ENCODE measurements at places on chromosomes 5 and 9.
A peak's percentile ranks its signal among the peaks of the same experiment; 100 is the strongest.

DNA sequence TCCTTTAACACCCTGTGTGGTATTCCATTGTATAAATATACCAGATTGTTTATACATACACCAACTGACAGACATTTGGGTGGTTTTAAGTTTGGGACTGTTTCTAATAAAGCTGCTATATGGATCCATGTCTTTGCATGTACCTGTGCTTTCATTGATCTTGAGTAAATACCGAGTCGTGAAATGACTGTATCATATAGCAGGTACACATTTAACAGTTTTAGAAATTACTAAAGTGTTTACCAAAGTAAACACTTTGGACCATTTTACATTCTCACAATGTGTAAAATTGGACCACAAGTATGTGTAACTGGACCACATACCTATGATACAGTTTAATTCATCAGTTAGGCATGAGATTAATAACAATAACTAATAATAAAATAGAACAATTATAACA, 175.2 kb downstream of the FBXL17 start:
- DNase-seq = no peak

GRCh38 chr9:114919611-114920010, 10.8 kb downstream of the TNFSF8 start:
- peak; percentile 41 for DNase-seq

DNA sequence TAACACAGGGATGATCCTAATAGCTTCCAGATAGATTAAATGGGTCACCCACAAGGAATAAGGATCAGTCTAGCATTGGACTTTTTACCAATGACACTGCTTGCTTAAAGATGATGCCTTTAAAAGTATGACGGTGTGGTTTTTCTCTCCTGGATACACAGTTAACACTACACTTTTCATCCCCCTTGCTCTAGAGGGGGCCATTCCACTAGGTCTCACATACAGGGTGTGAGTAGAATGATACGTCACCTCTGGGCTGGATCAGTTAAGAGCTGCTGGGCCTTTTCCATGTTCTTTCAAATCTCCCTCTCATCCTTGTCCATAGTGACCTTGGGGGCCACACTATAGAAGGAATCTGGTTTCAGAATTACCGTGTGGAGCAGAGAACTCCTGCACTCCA, 140.6 kb downstream of the FSTL4 start:
- no peak for DNase-seq

DNA sequence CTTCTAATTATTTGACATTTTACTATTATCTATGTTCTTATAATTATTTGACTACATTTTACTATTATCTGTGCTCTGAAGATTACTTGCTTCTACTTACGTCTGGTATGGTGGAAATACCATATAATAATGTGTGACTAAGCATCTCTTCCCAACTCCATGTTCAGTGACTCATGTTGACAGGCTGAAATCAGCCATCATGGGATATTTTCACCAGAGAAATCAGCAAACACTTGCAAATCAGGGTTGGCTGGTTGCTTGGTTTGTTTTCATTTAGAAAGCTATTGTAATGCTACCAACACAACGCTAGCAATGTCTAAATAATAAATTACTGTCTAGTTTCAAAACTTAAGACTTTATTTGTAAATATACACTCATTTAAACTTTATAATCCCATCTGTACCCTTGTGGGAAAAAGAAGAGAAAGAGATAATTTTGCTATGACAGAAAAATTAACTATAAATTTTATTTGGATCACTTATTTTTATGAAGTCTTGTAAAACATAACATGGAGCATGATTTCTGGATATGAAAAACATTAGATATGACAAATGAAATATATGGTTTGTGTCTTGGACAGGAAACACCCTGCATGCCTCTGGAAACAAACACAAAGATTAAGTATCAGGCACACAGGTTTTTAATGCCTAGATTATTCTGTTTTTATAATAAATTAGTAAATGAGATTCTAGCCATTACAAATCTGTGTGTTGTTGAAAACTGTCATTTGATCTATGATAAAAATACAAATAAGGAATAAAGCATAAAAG, 337.6 kb downstream of the BNC2 start:
- DNase-seq = no peak

GRCh38 chr5:73180566-73180965, 7.6 kb downstream of the TMEM174 start:
- no peak for DNase-seq

DNA sequence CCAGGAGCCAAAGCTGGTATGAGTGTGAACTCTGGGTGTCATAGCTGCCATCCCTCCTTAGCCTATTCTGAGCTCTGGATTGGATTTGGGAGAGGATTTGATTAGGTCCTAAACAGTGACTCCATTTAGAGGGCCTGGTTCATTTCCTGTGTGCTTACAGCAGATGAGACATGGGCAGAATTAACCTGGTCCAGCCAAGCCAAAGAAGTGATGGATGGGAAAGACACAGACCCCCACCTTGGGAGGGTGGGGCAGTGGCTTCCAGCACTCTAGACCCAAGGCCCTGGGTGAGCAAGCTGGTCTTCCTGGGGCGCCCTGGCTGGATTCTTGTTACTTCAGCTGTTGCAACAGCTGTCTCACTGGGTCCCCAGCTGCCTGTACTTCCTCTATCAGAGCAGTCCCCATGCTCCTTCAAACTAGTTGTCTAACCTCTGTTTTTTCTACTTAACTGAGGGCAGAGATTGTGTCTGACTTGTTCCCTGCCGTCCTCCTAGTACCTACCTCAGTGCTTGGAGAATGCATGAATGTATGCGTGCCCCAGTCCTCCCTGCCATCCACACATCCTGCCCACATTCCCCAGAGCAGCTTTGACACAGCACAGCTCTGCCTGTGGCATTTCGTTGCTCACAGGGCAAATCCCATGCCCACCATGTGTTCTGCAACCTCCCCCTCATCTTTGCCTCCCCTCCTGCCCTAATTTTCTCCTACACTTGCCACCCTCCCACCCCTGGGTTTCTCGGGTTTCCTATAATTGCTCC, 115.9 kb downstream of the RGS3 start:
- DNase-seq = peak; percentile 40

GRCh38 chr9:18195223-18195622, 278.7 kb upstream of the ADAMTSL1 start:
- DNase-seq = no peak

GRCh38 chr9:113989714-113990569, 88.2 kb downstream of the AMBP start:
- no peak for DNase-seq

- DNase-seq = no peak
Measured at GRCh38 chr5:146466521-146467349, 19.6 kb downstream of the TCERG1 start.

GRCh38 chr5:15601853-15602252, 101.9 kb downstream of the FBXL7 start:
- DNase-seq = no peak

DNA sequence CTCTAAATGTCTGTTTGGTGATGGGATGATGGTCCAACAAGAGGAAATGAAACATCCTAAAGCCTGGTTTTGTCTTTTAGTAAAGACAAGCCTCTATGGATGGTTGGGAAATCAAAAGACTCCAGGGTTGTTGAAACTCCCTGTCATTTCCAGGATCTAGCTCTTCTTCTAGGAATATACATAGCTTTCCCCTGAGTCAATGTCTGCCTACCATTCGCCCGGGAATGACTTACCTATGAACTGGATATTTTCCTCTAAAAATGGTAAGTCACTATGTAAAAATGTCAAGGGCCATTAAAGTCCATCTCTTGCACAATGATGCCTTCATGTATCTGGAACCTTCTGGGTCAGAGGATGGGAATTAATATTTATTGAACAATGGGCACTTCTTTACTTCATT, 11.1 kb upstream of the KIF12 start:
- no peak for DNase-seq

- no peak for DNase-seq
Measured at GRCh38 chr9:35797311-35798109, 6.1 kb downstream of the NPR2 start.

GRCh38 chr5:97142521-97143254, at the start of gene LIX1:
LIX1 (minus strand) TSS chr5:97142611; CDS start chr5:97142576, 35 bp downstream.
- peak; percentile 44 for DNase-seq

DNA sequence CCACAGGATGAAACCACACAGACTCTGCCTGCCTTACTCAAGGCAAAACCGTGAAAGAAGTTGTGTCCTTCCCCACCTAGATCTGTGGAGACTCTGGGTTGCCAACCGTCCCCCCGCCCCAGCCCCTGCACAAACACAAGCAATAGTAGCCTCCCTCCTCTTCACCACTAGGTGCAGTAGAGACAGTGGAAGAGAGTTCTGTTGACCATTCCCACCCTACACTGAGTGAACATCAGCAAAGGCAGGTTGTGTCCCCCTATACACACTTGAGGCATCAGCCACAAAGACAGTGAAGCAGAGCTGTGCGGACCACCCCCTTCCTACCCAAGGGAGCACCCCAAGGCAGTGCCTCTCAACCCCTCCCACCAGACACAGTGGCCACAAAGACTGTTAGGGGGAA, 223.7 kb upstream of the NFIL3 start:
- no peak for DNase-seq

DNA sequence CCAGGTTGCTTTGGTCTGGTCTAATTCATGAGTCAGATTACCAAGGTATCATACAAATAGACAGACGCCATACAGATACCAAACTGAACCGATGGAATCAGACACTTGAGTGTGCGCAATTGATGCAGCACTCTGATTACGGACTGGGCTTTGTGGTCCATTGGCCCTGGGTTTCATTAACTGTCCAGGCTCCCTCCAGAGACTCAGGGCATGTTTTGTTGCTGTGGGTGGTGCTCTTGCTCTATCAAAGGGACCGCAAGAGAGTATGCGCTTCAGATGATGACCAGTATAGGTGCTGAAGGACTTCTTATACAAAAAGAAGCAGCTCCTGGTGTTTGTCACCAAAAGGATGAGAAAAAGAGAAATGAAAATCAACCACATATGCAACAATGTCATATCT, 36.9 kb upstream of the ANKRD55 start:
- DNase-seq = no peak

- no peak for DNase-seq
Measured at GRCh38 chr5:131378721-131379541, 115.1 kb downstream of the CDC42SE2 start.

- no peak for DNase-seq
Measured at GRCh38 chr5:162289489-162289888, 221.9 kb downstream of the GABRG2 start.

DNA sequence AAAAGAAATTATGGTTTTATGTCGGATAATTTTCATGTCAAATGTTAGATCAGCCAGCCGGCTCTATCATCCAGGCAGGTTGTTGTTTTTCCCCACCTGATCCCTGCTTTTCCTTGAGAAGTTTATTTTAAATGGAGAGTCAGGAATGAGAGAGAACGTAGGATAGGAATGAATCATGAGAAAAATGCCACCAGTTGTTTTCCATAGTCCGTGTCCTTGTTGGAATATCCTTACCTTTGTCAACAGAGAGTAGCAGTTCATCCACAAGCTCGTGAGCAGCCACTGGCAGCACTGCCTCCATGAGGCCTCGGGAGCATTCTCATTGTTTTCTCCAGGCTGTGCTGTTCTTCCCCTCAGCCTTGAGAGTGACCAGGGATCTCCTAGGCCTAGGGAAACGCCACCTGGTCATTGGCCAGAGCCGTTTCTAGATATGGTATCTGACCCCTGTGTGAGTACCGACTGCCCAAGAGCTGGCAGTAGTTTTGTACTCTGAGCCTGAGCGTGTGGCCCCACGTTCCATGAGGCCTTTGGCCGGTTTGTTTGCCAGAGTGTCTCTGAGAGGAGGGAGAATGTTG, 293.3 kb downstream of the FANCC start:
- DNase-seq = no peak

DNA sequence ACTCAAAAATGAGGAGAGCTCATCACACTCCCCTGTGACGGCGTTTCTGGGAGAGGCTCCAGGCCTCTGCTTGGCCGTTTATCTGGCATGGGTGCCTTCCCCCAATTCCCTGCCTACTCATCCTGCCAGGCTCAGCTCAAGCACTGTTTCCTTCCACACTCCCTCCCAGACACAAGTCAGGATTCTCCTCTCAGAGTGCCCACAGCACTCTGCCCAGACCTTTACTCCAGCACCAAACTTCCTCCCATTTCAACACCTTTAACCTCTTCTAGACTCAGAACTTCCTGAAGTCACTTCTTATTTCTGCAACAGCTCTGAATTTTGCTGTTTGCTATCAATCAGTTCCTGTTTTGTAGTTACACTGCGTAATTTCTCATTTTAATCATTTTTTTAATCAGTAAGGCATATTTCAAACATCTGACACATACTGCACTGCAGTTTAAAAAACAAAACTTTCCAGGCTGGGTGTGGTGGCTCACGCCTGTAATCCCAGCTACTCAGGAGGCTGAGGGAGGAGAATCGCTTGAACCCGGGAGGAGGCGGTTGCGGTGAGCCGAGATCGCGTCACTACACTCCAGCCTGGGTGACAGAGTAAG, 16.0 kb downstream of the TRMO start:
- no peak for DNase-seq

- no peak for DNase-seq
Measured at GRCh38 chr5:38853753-38854470, 8.1 kb downstream of the OSMR start.

GRCh38 chr9:131731237-131731636, 8.6 kb downstream of the RAPGEF1 start:
- no peak for DNase-seq

- no peak for DNase-seq
Measured at GRCh38 chr9:84781931-84782866, 112.7 kb downstream of the NTRK2 start.

- DNase-seq = peak; percentile 96
Measured at GRCh38 chr5:124806373-124807077, 60.1 kb upstream of the ZNF608 start.

DNA sequence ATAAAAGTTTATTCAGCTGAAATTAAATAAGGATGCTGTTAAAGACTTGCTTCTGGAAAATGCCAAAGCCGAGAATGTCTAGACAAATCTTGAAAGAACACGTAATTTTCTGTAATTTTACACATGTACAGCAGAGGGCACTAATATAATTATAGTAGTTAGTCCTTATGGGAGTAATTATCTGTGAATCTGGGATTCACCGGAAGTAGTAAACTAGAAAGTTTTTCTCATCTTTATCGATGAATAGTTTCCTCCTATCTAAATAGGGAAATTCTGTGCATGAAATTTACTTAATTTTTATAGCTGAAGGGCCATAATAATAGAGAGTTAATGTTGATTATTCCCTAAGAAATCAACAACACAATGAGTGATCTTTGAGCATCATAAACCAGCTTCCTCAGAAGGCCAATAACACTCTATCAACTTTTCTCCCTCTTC, 18.4 kb upstream of the CNTLN start:
- DNase-seq = peak; percentile 14

GRCh38 chr5:40909264-40909663, at the start of gene C7:
C7 (plus strand) TSS chr5:40909497; CDS start chr5:40909611, 114 bp downstream.
- DNase-seq = no peak

GRCh38 chr9:98908897-98909634, 34.6 kb upstream of the COL15A1 start:
- no peak for DNase-seq

DNA sequence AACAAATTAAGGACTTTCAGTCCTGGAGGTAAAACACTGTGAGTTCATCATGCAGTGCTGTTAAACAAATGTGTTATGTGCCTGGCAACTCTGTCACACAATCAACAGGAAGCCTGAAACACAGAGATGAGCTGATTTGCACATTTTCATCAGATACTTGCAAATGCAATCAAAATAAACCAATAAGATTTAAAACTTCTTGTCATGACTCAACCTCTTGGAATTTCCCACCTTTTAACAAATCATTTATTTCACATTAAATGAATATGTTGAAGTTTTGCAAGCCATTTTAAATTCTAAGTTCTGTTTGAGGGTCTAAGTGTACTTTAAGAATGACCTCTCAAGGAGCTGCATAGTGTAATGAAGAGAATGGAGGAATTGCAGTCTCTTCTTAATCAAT, 64.4 kb downstream of the ANXA1 start:
- DNase-seq = no peak

- DNase-seq = no peak
Measured at GRCh38 chr9:17653947-17654465, 75.1 kb downstream of the SH3GL2 start.

Data from DMS 273 treated with DMSO at 0.1 percent for 48 hours (cell line).